ENCODE measurements at places on chromosomes 1 and 21. TPM values are rescaled to one million over a fixed set of nuclear protein-coding genes. Genes with fewer than 3 reads are reported as not detected.

Gene USF1
- 70.8 TPM for total RNA-seq

Gene TSPEAR
- total RNA-seq, result not detected

Gene OLFM3
- total RNA-seq, result not detected

Gene VCAM1
- 8.5 TPM for total RNA-seq

DNA sequence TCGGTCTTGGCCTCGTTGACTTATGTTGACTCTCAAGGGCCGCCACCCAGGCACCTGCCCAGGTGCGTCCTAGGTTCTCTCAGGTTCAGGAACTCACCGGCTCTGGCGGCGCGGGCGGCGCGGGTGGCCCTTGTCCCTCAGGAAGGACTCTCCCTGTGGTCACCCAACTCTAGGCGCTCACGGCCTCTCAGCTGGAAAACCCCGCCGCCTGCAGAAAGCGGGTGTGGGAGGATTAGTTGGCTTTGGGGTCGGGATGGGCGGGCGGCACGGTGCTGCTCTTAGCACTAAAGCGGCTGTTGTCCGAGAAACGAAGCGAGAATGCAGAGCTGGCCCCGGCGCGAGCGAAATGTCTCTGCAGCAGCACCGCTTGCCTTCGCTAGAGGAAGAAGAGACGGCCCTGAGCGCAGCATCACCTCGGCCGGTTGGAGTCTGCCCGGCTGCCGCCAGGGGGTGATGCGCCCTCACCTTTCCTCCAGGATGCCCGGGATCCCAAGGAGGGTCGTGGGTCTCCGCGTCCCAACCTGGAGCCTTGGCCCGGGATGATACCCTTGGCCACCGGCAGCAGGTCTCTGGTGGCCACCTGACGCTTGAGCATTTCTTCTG lies 8.1 kb upstream of the TADA1 start:
- H3K27ac ChIP-seq, result no peak overlapping the region
- peaks cover 12% of the 10 kb centered on the region for H3K27me3 ChIP-seq
- H3K4me1 ChIP-seq, result no peaks in the 10 kb centered on the region
- H3K4me3 ChIP-seq, result peak overlapping the region; percentile 32

Gene ASTN1
- total RNA-seq, result 1.5 TPM

DNA sequence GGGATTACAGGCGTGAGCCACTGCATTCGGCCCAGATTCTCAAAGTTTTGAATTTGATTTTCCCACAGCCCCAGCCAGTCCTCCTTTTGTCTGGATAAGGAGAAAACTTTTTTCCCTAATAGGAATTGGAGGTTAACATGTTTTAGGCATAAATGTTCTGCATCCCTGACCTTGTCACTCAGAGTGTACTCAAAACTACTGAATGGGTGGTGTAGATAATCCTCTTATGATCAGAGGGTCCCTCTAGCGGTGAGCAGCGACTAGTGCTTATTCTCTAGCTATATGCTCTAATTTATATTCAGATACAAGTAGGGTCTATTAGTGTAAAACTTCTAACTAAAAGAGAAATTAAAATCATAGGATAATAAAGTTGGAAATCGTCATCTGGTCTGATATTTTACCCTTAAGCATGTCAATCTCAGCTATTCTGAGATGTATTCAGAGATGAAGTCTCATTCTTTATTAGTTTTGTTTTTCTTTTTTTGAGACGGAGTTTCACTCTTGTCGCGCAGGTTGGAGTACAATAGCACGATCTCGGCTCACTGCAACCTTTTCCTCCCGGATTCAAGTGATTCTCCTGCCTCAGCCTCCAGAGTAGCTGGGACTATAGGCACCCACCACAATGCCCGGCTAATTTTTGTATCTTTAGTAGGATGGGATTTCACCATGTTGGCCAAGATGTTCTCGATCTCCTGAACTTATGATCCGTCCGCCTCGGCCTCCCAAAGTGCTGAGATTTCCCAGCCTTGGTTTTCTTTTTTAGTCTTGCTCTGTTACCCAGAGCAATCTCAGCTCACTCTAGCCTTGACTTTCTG lies 2.7 kb upstream of the PSMD4 start:
- no peak overlapping the region for H3K27ac ChIP-seq
- H3K4me1 ChIP-seq, result peaks cover 4% of the 10 kb centered on the region
- no peaks in the 10 kb centered on the region for H3K36me3 ChIP-seq
- no peak overlapping the region for H3K4me3 ChIP-seq

DNA sequence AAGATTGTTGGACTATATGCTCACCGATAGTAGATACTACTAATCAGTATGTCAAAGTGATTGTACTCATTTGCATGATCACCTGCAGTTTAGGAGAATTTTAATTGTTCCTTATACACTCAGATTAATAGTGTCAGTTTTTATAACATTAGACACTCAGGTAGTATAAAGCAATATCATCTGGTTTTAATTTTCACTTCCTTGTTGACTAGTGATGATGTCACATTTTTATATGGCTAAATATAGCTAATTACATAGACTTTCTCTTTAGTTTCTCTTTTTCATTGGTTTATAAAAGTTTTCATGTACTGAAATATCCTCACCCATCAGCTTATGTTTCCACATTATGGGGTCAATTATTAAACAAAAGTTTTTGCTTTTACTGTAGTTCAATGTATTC lies 1332.4 kb upstream of the ADGRL2 start:
- no peak overlapping the region for H3K4me3 ChIP-seq
- DNase-seq, result no peak
- H3K36me3 ChIP-seq, result no peaks in the 10 kb centered on the region
- no peaks in the 10 kb centered on the region for H3K4me1 ChIP-seq
- no peaks in the 10 kb centered on the region for H3K27me3 ChIP-seq

- no peak overlapping the region for H3K27ac ChIP-seq
- no peaks in the 10 kb centered on the region for H3K36me3 ChIP-seq
Observed at GRCh38 chr1:63693944-63694571, 79.8 kb upstream of the ROR1 start.

DNA sequence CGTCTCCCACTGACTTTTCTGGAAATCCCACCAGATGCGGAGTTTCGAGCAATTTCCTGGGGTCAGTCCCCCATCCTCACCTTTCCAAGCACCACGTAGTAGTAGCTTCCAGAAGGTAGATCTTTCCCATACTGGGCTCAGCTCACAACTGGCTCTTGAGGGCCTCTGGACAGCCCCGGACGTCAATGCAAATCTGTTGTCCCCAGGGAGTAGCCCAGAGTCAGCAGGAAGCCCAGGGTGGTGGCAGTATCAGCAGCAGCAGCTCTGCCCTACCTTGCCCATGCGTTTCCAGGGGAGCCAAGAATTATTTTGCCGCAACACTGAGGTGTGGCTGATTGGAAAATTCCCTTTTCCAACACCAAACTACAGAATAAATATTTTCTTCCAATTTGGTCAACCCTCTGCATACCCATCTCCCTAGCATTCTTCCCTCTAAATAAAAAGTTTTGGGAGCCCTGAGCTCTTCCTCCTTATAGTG lies 70.3 kb downstream of the CD46 start:
- H3K27ac ChIP-seq, result peak overlapping the region; percentile 98
- peak overlapping the region; percentile 82 for H3K4me3 ChIP-seq
- peaks cover 31% of the 10 kb centered on the region for H3K4me1 ChIP-seq
- no peaks in the 10 kb centered on the region for H3K36me3 ChIP-seq
- no peak for DNase-seq

Gene THEMIS2
- total RNA-seq, result 25.6 TPM

DNA sequence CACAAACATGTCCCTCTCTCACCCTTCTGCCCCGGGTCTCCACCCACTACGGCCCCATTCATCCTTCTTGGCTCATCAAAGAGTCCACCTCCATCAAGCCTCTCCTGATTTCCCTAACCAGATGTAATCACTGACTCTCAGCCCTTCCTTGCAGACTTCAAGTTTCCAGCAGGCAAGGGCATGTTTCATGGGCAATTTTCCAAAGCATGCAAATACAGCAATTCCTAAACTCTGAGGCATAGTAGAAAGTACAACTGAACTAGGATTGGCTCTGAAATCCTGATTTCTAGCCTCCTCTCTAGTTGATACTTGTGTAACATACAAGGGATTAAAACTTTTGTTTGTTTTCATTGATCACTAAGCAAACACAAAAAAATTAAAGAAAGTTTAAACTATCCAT lies 109.1 kb upstream of the GADD45A start:
- H3K36me3 ChIP-seq, result no peaks in the 10 kb centered on the region
- H3K27me3 ChIP-seq, result no peaks in the 10 kb centered on the region
- H3K4me1 ChIP-seq, result no peaks in the 10 kb centered on the region
- H3K4me3 ChIP-seq, result no peak overlapping the region

Gene DMBX1
- not detected for total RNA-seq

DNA sequence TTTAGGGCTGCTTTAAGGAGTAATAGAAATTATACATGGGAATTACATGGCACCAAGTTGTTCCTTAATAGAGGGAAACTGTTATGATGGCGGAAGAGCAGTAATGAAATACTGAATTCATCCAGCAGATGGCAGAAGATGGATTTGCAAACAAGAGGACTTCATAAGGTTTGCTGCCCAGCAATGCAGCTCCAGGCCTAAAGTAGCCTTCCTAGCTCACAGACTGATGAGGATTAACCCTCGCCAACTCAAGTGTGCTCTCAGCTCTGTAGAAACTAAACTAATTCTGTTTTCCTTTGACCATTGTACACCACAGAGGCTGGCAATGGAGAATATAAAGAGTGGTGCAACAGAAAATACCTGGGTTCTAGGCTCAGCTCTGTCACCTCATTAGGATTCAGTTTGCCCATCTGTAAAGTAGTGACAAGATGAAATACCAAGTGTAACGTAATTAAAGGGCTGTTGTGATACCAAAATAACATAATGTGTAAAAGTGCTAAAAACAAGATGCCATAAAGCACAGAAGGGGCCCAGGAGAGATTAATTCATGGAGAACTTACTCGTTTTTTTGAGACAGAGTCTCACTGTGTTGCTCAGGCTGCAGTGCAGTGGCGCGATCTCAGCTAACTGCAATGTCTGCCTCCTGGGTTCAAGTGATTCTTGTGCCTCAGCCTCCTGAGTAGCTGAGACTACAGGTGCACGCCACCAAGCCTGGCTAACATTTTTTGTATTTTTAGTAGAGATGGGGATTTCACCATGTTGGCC lies 102.4 kb upstream of the SERBP1 start:
- no peak overlapping the region for H3K4me3 ChIP-seq
- no peaks in the 10 kb centered on the region for H3K36me3 ChIP-seq
- no peak for DNase-seq
- no peaks in the 10 kb centered on the region for H3K27me3 ChIP-seq
- no peaks in the 10 kb centered on the region for H3K4me1 ChIP-seq
- H3K27ac ChIP-seq, result no peak overlapping the region

GRCh38 chr1:51714374-51715019 lies 97.6 kb downstream of the OSBPL9 start:
- no peaks in the 10 kb centered on the region for H3K4me1 ChIP-seq
- H3K27me3 ChIP-seq, result no peaks in the 10 kb centered on the region
- no peak overlapping the region for H3K4me3 ChIP-seq
- no peak for DNase-seq

DNA sequence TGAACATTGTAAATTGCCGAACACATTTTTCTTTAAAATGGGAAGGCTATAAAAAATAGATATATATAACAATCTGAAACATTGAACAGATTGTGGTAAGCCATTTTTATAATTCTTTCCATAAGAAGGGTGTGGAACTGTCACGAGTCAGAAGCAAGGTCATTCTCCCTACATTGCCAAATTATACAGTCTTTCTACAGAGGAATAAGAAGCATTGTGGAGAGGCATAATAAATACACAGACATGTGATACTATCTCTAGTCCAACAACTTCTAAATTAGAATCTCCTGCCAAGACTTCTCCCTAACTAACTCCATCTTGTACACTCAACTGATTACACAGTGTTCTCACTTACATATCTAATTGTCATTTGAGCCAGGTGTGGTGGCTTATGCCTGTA lies 227.9 kb downstream of the CENPF start:
- H3K4me1 ChIP-seq, result no peaks in the 10 kb centered on the region
- no peak for DNase-seq
- H3K4me3 ChIP-seq, result no peak overlapping the region

DNA sequence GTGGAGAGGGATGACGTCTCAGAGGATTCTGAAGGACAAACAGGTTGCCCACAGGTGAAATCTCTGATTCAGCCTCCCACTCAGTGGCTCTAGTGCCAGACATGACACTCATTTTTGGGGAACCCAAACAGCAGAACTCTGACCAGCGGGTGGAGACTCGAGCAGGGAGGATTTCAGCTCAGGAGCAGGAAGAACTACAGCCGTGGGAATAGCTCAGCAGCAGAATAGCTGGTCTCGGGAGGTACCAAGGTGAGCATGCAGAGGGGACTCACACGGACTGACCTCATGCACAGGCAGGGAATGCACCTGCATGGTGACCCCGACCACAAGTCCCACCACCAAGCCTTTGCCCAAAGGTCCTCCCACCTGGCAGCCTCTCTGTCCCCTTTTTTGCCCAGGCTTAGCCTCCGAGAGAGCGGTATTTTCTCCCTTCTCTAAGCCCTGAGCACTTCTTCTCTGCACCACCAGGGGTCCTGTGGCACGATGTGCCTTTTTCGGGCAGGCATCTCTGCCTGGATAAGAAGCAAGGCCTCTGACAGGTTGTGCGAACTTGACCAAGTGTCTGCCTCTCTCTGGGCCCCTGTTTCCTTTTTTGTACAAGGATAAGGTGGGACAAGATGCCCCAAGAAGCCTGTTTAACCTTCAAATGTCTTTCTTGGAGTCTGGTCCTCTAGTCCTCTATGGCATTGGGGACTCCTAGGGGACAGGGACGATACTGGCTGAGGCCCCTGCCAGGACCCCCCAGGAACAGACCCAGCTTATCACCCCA lies 8.8 kb upstream of the FGR start:
- H3K27me3 ChIP-seq, result no peaks in the 10 kb centered on the region
- no peak overlapping the region for H3K27ac ChIP-seq
- no peak for DNase-seq
- no peaks in the 10 kb centered on the region for H3K4me1 ChIP-seq
- H3K36me3 ChIP-seq, result no peaks in the 10 kb centered on the region
- H3K4me3 ChIP-seq, result no peak overlapping the region

Gene TENT5C
- total RNA-seq, result 4.0 TPM

- DNase-seq, result no peak
- H3K4me1 ChIP-seq, result no peaks in the 10 kb centered on the region
- no peak overlapping the region for H3K4me3 ChIP-seq
- no peaks in the 10 kb centered on the region for H3K36me3 ChIP-seq
Observed at GRCh38 chr1:23967871-23968270, 8.2 kb downstream of the PNRC2 start.
